NCI-H510A treated with DMSO at 0.1 percent for 48 hours (cell line): ENCODE measurements at places on chromosomes 3 and 15.

DNA sequence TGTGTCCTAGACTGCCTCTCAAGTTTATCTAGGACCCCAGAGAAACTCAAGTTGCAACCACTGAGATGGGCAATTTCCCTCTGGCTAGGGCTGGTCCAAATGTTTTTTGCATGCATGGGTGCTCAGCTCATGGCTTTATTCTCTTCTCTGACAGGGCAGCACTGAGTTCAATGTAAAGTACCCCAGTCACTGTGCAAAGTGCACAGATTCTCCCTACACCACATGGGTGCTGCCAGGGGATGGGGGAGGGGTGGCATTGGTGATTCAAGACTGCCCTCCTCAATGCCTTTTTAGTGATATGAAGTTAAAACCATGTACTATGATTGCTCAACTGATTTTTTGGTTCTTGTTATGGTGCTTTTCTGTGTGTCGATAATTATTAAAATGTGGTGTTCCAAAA lies 14.8 kb upstream of the RAD51 start:
- no peak for DNase-seq

DNA sequence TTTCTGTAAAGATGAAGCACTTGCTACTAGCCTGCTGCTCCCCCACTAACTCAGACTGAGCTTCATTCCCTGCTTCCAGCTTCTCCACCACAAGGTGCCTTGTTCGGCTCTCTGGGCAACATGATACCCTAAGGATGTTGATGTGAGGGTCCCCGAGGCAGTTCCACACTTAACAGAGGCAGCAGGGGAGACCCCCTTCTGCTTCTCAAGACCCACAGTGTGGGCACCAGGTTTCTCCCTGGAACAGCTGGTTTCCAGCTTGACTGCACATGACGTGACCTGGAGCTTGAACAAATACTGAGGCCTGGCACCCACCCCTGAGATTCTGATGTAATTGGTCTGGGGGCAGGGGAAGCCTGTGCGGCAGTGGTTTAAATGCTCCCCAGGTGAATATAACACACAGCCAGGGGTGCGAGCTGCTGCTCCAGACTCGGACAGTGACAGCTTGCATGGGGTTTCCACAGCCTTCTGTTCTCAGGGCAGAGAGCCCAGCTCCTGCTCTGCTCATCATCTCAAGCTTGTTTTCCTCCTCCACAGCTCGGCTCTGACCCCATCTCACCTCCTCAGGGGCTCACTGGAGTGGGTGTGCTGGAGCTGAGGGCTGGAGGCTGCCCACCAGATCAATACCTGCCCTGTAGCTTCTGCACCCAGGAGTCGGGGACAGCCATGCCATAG lies 95.0 kb upstream of the HACD2 start:
- DNase-seq: no peak

- DNase-seq: no peak
Observed at GRCh38 chr15:70492240-70493177, 270.8 kb downstream of the UACA start.

GRCh38 chr3:187709155-187709554 lies 6.8 kb upstream of the RTP2 start:
- no peak for DNase-seq

- no peak for DNase-seq
Observed at GRCh38 chr3:98918586-98918985, 17.1 kb upstream of the DCBLD2 start.

- DNase-seq: no peak
Observed at GRCh38 chr3:65979162-65979561, 59.6 kb downstream of the MAGI1 start.

DNA sequence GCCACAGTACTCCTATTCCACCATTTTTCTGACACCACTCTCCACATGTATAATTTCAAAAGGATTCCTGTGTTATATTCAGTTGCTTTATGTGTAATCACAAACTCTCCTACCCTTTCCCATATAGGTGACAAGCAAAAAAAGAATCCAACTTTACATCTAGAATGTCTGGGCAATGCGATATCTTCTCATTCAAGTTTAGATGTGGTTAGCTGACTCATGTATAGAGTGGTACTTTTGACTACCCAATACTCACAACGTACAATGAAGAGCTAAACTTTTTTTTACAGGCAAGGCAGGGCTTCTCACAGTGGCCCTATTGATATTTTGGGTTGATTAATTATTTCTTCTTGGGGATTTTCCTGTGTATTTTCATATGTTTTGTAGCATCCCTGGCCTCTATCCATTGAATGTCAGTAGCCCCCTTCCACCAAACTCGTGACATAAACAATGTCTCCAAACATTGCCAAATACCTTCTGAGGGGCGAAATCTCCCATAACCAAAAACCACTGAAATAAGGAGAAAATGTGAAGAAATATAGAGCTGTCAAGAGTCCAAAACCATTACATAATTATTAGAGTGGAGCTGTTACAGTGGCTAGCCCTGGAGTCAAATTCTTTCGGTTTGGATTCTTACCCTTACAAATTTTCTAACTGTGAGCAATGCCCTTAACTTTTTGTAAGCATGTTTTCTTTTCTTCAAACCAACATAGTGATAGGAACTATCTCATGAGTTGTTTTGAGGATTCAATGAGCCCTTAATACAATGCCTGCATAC lies 342.6 kb downstream of the NSUN3 start:
- DNase-seq: no peak

DNA sequence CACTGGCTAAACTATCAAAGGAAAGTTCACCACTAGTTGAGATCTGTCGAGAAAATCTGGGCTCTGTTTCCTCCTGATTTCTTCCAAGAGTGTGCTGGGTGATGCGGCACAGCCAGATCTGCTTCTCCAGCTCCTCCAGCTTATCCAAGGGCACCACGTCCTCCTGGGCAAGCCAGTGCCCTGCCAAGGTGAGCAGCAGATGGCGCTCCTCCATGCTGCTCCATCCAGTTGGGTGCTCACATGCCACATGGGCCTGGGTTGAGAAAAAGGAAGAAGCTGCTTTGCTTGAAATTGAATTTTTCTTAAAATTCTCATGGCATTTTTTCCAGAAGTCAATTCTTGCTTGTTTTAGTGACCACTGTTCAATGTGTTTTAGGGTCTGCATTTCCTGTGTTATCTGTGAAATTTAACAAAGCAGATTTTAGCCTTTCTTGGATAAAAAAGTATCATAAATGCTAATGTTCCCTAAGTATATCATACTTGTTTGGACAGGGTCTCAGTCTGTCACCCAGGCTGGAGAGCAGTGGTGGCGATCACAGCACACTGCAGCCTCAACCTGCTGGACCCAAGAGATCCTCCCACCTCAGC lies 47.3 kb downstream of the EIF3J start:
- peak; percentile 5 for DNase-seq
